ENCODE measurements at places on chromosomes 5 and 9.

DNA sequence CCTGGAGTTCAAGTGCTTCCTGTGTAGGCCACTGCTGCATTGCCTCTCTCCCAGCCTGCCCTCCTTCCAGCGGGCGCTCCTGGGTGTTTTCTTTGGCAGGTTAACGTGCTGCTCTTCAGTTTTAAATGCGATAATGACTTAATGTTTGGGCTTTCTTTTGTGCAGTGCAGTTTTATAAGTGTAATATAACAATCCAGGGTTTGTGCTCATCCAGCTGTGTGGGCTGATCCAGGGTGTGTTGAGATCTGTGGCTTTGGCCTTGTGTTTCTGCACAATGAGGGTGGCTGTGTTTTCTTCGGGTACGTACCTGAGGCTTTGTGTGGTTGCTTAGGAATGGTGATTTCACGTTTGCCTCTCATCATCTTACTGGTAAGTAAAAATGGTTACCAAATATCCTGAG, 50.6 kb downstream of the PCSK5 start:
- no peak for DNase-seq

- no peak for DNase-seq
Observed at GRCh38 chr5:60586307-60586901, 113.6 kb downstream of the DEPDC1B start.

- DNase-seq = no peak
Observed at GRCh38 chr5:73213566-73213998, 40.6 kb downstream of the TMEM174 start.

- DNase-seq = no peak
Observed at GRCh38 chr9:114290561-114290986, 32.3 kb upstream of the ORM1 start.

All from CD4-positive, alpha-beta T cell treated with Interleukin-4 for 4 hours (primary cell).